ENCODE measurements at places on chromosomes 7 and 10. TPM values are rescaled to one million over a fixed set of nuclear protein-coding genes. Genes with fewer than 3 reads are reported as not detected.

MALRD1 gene
- total RNA-seq, result 0.08 TPM

VWDE gene
- 0.36 TPM for total RNA-seq

CREB3L2 gene
- total RNA-seq, result 28.3 TPM

SEMA3E gene
- total RNA-seq, result 0.44 TPM

HTR7 gene
- 0.92 TPM for total RNA-seq

OPN4 gene
- not detected for total RNA-seq
